ENCODE measurements at places on chromosomes 4 and X. TPM values are rescaled to one million over a fixed set of nuclear protein-coding genes. Genes with fewer than 3 reads are reported as not detected.

DNA sequence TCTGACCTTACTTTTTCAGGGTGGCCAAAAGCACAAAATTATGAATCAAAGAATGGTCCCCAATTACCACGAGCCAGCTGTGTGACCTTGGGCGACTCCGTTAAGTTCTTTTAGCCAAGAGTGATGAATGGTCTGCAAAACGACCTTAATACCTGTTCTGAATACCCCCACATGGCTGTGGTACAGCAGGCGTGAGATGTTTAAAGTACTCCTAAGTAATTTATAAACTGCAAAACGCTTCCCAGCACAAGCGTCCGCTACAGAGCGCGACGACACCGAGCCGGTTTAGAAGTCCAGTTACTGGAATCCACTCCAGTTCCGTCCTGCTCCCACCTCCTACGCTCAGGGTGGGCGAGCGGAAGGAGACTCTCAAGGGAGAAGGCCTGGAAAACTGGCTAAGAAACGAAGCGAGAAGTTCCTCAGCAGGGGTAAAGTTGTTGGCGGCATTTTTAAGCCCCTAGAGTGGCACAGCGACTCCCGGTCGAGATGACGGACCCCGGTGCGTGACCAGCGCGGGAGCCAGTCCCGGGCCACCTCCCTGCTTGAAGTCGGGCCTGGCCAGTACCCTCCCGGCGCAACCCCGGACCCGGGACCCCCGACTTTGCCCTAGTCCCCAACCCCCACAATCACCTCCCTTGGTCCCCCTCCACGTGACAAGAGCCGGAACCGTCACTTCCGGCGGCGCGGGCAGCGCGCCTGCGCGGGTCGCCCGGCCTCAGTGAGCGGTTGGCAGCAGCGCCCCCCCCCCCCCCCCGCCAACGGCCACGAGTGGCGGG lies 659 bp upstream of the BMP2K start:
- H3K4me1 ChIP-seq = peaks cover 12% of the 10 kb centered on the region
- H3K27me3 ChIP-seq = no peaks in the 10 kb centered on the region
- DNase-seq = peak; percentile 89

DNA sequence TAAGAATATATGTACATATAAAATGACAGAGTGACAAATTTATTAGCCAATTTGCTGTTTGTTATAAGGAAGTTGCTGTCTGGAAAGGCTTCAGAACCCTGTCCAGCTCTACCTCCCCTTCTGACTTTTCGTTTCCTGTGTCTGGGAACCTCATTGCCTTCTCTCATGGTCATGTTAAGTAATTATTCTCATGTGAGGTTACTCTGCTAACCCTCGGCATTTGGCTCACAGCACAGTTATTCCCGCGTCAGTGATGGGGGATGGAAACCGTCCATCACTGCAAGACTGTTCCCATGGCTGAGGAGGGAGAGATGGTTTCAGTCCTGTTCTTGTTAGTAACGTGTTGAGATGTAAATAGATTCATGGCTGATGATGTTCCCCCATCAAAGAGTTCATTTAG lies 11.9 kb downstream of the EDNRA start:
- H3K27ac ChIP-seq = peak overlapping the region; percentile 91
- no peaks in the 10 kb centered on the region for H3K27me3 ChIP-seq
- no peak for DNase-seq
- peaks cover 70% of the 10 kb centered on the region for H3K4me1 ChIP-seq
- H3K36me3 ChIP-seq = peaks cover 24% of the 10 kb centered on the region

DNA sequence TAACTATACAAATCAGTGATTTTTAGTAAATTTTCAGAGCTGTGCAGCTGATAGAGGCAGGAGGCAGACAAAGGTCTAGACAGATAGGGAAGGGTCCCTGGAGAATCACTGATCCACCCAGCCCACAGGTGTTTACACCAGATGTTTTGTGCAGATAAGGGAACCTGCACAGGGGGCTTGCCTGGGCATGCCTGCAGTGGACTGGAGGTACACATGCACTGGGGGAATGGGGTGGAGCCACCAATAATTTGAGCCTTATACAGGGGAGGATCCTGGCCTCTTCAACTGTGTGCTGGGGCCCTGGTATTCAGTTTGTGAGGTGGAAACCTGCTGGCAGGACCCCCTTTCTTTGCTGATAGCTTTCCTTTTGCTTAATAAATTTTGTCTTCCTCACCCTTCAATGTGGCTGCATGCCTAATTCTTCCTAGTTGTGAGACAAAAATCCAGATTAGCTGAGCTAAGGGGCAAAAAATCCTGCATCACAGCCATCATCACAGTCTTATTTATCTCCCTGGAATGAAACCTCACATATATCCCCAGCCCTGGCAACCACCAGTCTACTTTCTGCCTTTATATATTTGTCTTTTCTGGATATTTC lies 102.8 kb downstream of the KDM6A start:
- peaks cover 14% of the 10 kb centered on the region for H3K4me1 ChIP-seq
- H3K27me3 ChIP-seq = no peaks in the 10 kb centered on the region
- DNase-seq = no peak
- no peak overlapping the region for H3K27ac ChIP-seq
- no peak overlapping the region for H3K4me3 ChIP-seq
- H3K36me3 ChIP-seq = peaks cover 52% of the 10 kb centered on the region

The TEX13C gene
- not detected for total RNA-seq

The CSAG1 gene
- not detected for total RNA-seq

The F8A2 gene
- not detected for total RNA-seq

The CSN1S1 gene
- total RNA-seq = not detected

The MAGEA12 gene
- not detected for total RNA-seq

Data from mesothelial cell of epicardium (in vitro differentiated cells).